Effector memory CD4-positive, alpha-beta T cell (primary cell): ENCODE measurements at places on chromosomes 4 and X.

DNA sequence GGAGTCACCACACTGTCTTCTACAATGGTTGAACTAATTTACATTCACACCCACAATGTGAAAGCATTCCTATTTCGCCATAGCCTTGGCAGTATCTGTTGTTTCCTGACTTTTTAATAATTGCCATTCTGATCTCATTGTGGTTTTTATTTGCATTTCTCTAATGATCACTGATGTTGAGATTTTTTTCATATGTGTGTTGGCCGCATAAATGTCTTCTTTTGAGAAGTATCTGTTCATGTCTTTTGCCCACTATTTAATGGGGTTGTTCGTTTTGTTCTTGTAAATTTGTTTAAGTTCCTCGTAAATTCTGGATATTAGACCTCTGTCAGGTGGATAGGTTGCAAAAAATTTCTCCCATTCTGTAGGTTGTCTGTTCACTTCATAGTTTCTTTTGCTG, 519.1 kb downstream of the STPG2 start:
- no peak for DNase-seq

- no peak for DNase-seq
Measured at GRCh38 chrX:30183554-30183953, 31.8 kb upstream of the MAGEB2 start.

DNA sequence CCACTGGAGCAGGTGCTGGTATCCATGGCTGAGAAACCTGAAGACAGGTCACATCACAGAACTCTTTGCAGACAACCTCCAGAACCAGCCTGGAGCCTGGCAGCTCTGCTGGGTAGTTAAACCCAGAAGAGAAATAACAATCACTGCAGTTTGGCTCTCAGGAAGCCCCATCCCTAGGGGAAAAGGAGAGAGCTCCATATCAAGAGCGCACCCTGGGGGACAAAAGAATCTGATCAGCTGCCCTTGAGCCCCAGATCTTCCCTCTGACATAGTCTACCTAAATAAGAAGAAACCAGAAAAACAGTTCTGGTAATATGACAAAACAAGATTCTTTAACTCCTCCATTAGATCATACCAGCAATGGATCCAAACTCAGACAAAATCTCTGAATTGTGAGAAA, 823.2 kb upstream of the FRG1 start:
- DNase-seq = no peak

DNA sequence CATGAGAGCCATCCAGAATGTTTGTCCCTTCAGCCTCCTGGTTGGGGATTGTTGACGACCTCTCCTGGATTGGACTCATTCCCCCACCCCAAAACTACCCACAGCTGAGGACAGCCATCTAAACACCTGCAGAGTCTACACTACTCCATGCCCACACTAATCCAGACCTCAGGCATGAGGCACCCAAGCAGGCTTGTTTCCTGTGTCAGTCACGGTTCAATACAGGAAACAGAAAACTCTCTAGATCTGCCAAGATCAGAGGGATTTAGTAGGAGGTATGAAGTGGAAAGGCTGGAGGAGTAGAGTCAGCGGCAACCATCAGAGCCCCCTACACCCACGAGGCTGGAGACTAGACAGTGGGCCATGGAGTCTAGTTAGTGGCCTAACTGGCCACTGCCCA, 37.7 kb downstream of the HAND2 start:
- DNase-seq = no peak

DNA sequence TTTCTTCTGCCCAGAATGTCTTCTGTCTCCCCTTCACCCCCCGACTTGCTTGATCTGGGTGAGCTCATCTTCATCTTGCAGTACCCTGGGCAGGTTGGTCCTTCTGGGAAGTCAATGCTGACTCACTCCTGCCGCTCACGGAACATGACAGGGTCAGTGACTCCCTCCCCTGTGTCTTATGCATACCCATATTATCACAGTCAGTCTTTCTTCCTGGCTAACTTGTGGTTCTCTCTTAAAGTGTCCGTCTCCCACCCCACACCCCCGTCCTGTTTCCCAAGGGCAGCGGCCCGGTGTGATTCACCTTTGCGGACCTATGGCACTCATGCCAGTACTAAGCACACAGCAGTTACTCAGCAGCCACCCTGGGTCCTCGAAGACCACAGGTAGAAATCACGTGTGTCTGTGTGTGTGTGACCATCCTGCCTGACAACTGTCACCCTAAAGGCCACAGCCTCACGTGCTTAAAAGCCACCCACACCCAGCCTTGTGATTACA, 17.7 kb downstream of the IQSEC2 start:
- DNase-seq = no peak

- DNase-seq = no peak
Measured at GRCh38 chr4:168119100-168119499, 26.8 kb downstream of the ANXA10 start.

DNA sequence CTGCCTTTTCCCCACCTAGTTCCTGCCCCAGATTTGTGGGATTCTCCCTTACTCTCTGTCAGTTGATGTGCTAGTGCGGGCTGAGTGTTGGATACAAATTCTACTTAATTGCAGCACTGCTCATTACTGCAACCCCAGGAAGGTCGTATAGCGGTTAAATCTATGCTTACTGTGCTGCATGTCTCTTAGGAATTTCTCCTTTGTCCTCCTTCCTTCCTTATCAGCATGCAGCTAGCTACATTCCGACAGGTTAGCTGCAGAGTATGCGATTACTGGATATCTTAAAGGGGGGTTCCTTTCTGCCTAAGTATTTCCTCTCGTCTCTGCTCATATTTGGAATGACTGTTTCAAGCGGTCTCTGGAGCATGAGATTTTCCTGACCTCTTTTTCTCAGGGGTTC, 662.8 kb downstream of the TLL1 start:
- no peak for DNase-seq

DNA sequence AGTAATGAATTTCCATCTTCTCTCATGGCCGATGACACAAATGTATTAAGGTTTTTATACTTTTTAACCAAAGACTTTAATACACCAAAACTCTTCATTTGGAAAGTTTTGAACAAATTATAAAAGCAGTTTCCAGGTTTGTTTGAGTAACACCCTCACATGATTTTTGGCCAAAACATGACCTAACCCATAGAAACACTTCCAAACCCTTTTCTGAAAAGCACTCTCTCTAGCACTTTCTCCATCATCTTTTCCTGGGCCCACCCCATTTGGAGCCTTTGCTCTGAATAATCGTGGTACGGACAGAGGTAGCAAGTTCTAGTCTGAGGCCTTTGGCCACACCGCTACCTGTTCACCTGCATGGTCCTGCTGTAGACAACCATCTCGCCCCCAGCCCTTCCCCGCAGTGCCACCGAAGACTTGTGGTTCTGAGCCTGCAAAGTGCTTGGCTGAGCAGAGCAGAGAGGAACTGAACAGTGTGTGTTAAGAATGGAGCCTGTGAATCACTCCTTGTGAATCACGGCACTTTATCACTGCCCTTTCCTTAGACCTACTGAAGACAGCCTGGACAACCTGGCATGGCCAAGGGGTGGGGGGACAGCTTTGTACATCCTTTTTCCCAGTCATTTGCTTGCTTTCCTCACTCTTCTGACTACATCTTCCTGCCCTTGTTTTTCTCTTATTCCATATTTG, 181.8 kb downstream of the PTTG2 start:
- no peak for DNase-seq

- no peak for DNase-seq
Measured at GRCh38 chr4:187617113-187617512, 378.5 kb upstream of the ZFP42 start.

DNA sequence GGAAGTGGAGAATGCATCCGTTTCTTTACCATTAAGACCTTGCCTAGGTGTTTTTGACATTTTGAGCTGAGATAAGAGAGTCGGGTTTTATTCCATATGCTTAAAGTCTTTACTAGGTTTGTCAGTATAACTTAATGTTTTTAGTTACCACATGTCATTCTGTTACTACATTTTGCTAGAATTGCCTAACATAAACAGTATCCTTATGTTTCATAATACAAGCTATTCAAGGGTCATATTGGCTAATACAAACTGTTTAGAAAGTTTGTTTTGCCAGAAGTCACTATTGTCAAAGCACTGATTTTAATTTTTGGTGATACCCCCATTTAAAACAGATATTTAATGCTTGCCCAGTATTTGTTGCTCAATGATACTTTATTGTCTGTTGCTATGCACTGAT, 427.7 kb upstream of the MAGEB2 start:
- no peak for DNase-seq

DNA sequence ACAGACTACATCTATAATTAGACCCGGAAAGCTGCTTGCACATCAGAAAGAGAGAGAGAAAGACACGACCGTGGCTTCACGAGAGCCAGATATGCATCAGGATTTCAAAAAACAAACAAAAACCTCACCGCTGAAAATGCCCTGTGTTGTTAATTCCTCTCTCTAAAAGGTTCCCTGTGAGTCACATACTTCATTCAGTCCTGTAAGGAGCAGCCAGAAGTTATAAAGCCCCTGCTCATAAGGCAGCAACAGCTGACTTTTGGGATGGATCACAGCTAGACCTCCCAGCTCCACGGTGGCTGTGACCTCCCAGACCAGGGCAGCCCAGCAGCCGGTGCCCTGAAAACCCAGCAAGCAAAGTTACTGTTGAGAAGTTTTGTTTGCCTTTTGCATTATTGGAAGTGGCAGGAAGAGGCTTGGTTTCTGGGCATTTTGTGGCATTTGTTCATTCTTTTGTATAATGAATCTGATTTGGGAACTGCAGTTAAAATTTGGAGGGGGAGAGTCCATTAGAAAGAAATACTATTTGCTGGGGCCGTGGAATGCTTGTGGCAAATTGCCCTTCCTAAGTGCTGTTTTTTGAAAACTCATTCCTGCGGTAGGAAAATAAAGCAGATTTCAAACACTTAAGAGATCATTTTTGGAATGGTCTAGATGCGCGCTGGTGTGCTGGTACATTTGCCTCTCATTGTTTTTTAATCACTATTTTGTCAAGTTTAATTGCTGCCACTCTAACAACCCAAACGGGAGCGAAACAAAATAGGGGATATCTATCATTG, 520.4 kb downstream of the BCOR start:
- DNase-seq = no peak

DNA sequence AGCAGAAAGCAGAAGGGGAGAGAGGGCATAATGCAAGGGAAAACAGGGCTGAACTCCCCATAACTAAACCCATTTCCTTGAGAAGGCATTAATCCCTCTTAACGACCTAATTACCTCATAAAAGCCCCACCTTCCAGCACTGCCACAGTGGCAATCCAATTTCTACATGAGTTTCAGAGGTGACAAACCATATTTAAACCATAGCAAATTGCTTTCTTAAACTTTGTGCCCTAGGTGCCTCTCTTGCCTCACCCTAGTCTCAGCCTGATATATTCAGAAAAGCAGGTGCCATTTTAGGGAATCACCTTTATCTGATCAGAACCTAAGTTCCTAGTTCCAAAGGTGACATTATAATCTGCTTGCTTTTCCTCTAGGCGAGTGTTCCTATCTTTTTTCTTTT, 48.9 kb downstream of the SLC34A2 start:
- DNase-seq = no peak

DNA sequence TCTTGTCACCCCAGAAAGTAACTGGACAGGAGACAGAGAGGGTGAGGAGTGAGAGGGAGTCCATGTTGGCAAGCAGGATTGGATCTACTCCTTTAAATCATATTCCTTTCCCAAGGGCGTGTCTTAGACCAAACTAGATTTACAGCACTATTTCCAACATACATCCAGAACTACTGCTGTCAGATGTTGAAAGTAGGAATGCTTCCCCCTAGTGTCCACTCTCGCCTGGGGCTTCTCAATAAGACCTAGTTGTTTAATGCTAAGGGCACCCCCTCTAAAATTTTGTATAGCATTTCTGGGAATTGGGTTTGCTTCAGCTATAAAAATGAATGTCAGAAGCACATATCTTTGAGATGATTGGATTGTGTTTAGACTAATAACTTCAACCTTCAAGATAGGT, 13.3 kb downstream of the OFD1 start:
- DNase-seq = no peak

DNA sequence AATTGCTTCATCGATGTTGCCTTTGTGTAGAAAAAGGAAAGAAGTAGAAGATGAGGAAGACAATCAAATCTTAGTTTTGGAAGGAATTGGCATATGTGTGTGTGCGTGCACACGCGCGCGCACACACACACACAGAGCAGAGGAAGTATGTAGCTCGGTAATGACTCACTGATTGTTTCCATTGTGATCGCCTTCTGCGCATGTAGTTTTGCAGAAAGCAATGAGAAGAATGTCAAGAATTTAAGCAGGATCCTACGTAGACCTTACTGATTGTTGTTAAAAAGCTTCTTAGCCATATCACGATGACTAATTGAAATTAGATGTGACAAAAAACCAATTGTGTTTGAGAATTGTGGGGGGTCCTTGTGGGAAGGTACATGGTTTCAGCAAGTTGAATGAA, 12.8 kb upstream of the LIMCH1 start:
- no peak for DNase-seq

DNA sequence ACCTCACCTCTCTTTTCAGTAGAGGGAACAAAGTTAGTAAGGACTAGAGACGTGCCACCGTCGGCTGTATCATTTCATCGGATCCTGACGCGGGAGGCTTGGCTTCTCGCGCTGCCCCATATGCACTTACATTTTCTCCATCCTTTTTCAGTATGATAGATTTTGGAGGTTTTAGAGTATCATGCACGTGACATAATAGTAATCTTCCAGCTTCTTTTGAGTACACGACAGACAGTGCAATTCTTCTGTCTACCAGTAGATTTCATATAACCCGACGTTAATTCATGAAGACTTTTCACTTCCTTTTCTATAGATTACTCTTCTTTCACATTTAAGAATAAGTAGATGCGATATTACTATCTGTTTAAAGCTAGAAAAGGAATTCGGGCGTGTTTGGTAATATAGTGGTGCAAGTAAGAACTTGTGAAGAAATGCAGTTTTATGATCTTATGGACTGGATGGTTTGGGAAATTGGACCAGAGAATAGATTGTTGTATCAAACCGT, 1.0 kb downstream of the CDS1 start:
- DNase-seq = no peak

- no peak for DNase-seq
Measured at GRCh38 chr4:78288327-78288726, 231.2 kb downstream of the FRAS1 start.

- DNase-seq = no peak
Measured at GRCh38 chrX:104137496-104137895, 19.3 kb downstream of the SLC25A53 start.

DNA sequence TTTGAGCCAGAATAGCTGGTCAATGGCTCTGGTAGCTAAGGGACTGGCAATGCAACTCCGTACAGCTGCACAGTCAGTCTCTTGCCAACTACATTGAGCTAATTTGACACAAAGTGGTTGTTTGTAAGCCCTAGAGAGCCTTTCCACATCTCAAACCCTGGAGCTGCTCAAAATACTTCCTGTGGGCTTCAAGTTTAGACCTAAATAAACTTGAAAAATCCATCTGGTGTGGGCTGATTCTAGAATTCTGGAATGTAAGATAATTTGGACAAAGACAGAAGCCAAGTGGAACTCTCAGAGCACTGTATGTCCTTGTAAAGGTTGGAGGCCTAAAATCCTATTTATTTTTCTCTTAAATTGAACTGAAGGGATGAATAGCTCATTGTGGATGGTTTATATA, 380.8 kb downstream of the SPRY1 start:
- DNase-seq = no peak
